ENCODE measurements at places on chromosomes 4 and X.

DNA sequence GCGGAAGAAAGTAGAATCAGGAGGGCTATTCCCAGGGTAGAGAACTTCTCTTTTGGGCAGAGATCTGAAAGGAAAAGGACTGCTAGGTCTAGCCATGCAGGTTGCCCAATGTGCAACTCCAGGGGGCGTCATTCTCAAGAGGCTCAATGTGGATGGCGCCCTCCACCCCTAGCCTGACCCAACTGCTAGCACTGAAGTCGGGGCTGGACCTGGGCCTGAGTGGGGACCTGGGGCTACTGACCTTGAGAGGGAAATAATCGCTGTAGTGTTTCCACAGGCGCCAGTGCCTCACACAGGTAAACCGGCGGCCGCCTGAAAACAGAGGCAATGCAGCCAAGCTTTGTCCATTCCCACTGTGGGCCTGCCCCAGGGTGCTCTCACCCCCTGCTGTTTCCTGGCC lies 6.1 kb downstream of the AWAT2 start:
- no peak for DNase-seq

DNA sequence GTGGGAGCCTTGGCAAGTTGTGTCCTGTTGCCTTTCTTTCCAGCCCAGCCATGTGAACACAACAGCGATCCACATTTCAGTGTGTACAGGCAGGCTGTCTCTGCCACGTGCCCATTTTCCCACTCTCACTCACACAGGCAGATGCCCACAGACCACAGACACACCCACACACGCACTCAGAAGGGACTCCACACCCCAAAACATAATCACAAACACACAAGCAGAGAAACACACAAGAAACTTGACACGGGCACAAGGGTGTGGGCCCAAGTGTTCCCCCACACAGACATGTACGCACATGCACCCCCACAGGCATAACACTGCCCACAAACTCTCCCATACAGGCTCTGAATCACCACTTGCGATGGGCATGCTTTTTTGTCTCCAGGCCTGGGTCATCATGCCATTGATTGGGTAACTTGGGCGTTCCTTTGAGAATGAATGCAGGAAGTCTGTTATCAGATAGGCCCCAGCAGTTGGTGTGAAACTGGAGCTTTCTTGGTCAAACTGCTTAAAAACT lies 84.3 kb downstream of the NBDY start:
- peak; percentile 1 for DNase-seq

DNA sequence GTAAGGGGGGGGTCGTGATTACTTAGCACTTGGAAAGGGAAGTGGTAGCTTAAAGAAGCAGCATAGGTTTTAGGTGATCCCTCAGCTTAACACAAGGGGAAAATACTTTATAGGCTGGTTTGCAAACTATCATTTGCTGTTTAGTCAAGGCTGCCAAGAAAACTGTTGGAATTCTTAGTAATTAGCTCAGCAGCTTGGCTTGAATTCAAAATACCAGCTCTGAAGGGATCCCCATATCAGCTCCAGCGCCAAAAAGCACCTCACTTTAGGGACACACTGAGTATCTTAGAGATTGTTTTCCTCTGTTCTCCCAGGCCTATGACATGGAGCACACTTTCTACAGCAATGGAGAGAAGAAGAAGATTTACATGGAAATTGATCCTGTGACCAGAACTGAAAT lies 8.8 kb downstream of the TNMD start:
- DNase-seq, result no peak

DNA sequence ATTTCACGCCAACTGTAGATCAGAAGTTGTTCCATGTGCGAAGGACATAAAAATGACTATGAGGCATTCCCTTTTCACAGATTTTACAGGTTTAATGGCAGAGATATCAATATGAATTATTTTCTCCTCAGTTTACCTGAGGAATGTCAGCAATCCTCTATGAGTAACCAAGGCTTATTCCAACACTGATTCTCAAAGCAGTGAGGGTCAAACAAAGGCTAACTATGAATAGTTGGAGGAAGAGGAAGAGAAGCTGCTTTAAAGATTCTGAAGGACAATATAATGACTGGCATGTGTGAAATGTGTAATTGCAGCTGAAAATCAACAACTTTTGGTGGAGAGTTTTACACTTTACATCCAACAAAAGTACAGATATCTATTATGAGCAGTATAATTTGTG lies 29.1 kb downstream of the NAF1 start:
- no peak for DNase-seq

DNA sequence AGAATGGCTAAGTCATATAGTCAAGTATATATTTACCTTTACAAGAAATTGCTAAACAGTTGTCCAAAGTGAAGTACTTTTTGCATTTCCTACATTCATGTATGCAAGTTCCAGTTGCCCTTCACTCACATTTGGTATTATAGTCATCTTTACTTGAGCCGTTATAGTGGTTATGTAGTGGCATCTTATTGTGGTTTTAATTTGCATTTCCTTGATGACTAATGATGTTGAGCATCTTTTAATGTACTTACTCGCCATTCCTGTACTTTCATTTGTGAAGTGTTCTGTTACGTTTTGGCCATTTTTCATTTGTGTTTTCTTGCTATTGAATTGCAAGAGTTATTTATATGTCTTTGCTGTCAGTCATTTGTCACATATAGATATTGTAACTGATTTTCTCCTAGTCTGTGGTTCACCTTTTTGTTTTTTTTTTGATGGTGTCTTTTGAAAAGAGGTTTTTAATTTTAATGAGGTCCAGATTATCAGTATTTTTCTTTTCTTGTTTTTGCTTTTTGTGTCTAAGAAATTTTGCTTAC lies 27.6 kb downstream of the ARFIP1 start:
- DNase-seq, result no peak

DNA sequence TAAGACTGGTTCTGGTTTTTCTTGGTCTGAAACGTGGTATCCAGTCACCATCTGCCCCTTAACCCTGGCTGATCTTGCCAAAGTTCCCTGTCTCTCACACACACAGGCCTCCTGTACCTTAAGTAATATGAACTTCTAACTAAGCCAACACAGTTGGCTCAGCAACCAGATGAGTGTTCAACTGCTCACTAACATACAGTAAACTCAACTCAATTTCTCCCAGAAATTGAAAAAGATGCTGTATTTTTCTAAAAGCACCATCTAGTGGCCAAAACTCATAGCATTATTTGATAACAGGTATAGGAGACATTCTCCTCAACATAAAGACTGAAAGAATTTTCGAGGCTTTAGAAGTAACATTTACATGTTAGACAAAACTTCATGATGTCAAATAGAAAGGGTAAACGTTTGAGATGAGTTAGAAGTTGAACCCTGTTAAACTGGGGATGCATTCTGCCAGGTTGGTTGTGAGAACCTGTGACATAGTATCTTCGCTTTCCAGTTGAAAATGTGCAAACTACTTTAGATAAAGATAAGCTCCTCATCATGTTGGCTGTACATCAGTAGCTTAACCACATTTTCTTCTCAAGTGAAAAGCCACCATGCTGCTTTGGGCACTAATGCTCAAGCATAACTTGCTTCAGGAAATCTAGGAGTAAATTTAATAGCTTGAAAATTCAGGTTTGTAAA lies 31.2 kb downstream of the CCNI start:
- DNase-seq, result no peak

Data from D341Med (cell line).